SIG-M5 (cell line): ENCODE measurements at places on chromosomes 3 and 15.
A peak's percentile ranks its signal among the peaks of the same experiment; 100 is the strongest.

DNA sequence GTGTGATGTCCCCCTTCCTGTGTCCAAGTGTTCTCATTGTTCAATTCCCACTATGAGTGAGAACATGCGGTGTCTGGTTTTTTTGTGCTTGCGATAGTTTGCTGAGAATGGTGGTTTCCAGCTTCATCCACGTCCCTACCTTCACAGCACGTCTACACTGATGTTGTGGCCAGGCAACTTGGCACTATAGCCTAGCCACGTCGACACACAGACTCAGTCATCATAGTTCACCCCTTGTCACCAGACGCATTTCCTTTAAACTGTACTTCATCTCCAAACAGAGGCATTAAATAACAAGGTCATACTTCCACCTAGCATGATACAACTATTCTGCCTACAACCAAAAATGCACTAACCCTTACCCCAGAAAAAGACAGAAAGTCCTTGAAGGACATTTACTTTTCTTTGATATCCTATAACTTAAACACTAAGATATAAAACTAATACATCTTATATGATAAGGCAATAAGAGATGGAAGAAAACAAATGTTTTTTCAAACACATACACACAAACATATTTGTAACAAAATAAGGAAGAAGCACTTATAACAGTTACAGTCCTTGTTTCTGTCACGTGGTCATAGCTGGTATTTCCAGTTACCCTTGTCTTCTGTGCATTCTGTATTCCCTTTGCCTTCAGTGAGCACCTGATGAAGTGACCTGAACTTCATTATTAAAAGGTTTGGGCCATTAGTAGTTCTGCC is 121.4 kb downstream of the KLF13 start:
- no peak for DNase-seq

GRCh38 chr3:158205994-158206393 is 96.1 kb downstream of the RSRC1 start:
- DNase-seq, result no peak

DNA sequence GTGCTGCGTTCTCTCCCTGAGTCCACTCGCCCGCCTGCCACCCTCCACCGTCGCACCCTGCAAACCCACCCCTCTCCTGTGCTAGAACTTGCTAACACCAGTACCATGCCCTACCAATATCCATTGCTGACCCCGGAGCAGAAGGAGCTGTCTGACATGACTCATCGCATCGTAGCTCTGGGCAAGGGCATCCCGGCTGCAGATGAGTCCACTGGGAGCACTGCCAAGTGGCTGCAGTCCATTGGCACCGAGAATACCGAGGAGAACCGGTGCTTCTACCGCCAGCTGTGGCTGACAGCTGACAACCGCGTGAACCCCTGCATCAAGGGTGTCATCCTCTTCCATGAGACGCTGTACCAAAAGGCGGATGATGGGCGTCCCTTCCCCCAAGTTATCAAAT is 4.9 kb upstream of the ALAS1 start:
- no peak for DNase-seq

DNA sequence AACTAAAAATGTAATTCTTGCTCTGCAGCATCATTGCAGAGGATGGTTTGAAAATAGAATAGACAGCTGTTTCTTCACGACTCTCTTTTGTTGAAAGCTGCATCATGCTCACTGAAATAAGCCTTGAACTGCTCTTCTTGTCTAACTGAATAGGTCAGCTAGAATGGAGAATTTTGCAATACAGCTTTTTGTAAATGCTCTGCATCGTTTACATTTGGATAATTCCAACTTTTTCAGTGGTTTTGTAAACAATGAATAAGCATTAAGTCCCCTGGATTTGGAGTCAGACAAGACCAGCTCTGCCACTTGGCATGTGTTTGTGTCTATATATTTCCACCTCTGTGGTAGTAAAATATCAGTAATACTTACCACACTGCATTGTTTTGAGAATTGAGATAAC is 95.2 kb downstream of the PLSCR2 start:
- DNase-seq, result no peak

DNA sequence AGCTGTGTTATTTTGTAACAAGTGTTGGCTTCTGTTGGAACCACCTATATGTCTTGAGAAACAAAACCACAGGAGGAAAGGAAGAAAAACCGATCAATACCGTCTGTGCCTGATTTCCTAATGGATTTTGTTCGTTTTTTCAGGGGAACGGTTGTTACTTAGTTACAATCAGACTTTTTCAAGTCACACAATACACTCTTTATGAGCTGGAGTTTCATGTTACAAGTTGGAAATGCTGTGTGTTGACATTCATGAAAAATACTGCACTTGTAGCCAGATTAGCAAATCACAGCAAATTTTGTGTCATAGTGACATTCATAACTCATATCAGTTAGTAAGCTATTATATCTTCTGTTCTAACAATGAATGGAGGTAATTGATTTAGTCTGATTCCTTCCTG is 78.9 kb downstream of the SLTM start:
- DNase-seq, result no peak

- DNase-seq, result peak; percentile 93
Measured at GRCh38 chr3:52891615-52892081, 5.7 kb downstream of the STIMATE start.

DNA sequence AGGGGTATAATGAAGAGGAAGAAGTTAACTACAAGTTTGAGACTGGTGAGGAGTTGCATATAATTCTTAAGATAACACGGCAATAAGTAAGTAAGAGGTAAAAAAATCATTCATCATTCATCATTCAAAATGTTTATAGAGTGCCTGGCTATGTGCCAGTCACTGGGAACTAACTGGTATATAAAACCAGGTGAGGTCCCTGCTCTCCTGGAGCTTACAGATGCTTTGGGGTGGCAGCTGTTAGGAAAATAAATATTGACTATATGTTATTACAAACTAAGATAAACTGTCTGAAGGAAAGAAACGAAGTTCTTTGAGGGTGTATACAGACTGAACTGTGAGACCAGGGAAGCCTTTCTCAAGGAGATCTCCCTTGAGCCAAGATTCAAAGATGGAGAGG is 2.9 kb downstream of the CASR start:
- DNase-seq, result no peak

DNA sequence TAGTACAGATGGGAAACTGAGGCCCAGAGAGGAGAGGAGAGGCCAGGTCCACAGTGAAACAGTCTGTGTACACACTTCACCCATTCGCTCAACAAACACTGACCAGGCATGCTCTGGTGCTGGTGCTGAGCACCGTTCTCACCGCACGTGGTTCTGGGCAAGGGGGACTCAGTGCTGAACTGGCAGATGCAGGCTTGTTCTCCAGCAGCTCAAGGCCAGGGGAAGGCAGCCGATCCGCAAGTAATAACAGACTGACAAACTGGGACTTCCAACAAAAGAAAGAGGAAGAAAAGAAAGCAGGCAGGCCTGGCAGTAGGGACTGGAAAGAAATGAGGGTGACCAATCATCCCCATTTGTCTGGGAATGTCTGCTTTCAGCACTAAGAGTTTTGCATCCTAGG is 25.6 kb upstream of the LINGO1 start:
- no peak for DNase-seq

- no peak for DNase-seq
Measured at GRCh38 chr3:174792864-174793263, 66.3 kb upstream of the NAALADL2 start.

GRCh38 chr15:89599021-89599420 is 23.8 kb downstream of the TICRR start:
- no peak for DNase-seq

DNA sequence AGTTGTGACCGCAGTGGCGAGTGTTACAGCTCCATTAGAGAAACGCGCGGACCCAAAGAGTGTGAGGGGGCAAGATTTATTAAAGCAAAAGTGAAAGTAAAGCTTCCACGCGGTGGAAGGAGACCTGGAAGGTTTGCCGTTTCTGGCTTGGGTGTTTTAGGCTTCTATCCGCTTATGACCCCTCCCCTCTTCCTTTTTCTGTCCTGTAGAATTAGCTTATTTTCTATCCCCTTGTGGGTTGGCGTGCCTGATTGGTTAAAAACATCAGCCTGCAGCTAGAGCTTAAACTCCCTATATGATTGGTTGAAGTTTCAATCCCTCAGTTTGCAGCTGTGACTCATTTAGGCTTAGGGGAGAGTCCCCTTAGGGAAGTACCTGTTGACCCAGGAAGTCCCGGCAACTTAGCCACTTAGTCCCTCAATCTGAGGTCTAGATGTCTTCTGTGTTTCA is 39.6 kb downstream of the C3orf38 start:
- DNase-seq, result no peak

GRCh38 chr3:194003114-194004057 is 132.6 kb upstream of the HES1 start:
- DNase-seq, result no peak
